ENCODE measurements at places on chromosomes 6 and 20. TPM values are rescaled to one million over a fixed set of nuclear protein-coding genes. Genes with fewer than 3 reads are reported as not detected.

RFX6 gene
- polyA plus RNA-seq, result 5.7 TPM

RPS6KA2 gene
- 6.8 TPM for polyA plus RNA-seq

TBXT gene
- not detected for polyA plus RNA-seq

SDC4 gene
- 31.5 TPM for polyA plus RNA-seq

DNA sequence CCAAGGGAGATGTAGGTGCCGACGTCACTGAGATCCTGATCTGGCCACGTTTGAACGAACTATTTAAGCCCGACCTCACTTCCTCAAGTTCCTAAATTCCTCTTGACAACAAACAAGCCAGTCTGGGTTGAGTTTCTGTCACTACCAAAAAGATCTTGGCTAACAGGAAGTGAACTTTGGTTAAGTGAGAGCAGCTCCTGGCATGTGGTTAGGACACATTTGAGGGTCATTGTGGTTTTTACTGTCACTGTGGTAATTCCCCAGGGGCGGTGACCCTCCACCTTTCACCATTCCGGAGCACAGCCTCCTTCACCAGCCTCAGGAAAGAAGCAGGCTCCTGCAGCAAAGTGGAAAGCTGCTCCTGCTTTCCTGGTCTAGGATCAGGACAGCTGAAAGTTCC lies 43.1 kb upstream of the ZNF831 start:
- no peaks in the 10 kb centered on the region for H3K4me1 ChIP-seq
- no peaks in the 10 kb centered on the region for H3K27me3 ChIP-seq
- no peak overlapping the region for H3K27ac ChIP-seq
- H3K4me3 ChIP-seq, result no peak overlapping the region
- no peaks in the 10 kb centered on the region for H3K36me3 ChIP-seq

DNA sequence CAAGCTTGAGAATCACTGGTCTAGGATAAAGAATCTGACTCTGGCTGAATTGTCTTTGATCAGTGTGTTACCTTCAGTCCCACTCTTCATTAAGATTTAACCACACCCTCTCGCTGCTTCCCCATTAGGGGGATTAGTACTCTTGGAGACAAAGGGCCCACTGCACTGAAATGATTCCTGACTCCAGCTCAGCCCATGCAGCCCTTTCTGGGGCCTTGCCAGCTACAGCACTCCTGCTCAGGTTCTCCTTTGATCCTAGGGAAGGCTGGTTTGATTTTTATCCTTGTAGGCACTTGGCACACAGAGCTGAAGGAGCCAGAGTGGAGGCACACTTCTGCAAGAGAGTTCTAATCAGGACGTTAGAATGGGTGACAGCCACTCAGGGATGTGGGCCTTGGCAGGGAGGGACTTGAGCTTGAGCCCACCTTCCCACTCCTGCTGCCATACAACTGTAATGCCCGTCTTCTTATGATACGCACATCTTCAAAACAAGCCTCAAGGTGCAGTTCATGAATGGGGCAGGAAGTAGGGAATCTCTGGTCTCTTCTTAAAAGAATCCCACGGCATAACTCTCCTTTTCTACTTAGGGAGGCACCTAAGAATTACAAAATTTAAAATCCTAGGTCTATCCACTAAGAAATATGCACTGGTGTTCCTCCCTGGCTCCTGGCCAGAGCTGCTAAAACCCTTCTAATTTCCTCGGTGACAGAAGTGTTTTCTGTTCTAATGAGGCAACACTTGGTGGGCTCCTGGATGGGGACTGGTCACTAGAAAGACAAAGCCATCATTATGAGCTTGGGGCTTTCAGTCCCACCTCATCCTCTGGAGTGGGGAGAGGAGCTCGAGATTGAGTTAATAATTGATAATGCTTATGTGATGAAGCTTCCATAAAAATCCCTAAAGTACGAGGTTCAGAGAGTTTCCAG lies 1.5 kb upstream of the SLA2 start:
- H3K4me3 ChIP-seq, result no peak overlapping the region
- H3K36me3 ChIP-seq, result no peaks in the 10 kb centered on the region
- no peaks in the 10 kb centered on the region for H3K4me1 ChIP-seq

- no peak overlapping the region for H3K4me3 ChIP-seq
- no peak overlapping the region for H3K27ac ChIP-seq
- H3K36me3 ChIP-seq, result no peaks in the 10 kb centered on the region
- no peaks in the 10 kb centered on the region for H3K4me1 ChIP-seq
Observed at GRCh38 chr20:56004007-56004406, 1.3 kb downstream of the CBLN4 start.

- no peaks in the 10 kb centered on the region for H3K4me1 ChIP-seq
- H3K36me3 ChIP-seq, result peaks cover 35% of the 10 kb centered on the region
- no peak overlapping the region for H3K4me3 ChIP-seq
- no peaks in the 10 kb centered on the region for H3K27me3 ChIP-seq
- no peak for DNase-seq
- H3K27ac ChIP-seq, result no peak overlapping the region
Observed at GRCh38 chr6:155215906-155216305, 47.9 kb upstream of the CLDN20 start.

DNA sequence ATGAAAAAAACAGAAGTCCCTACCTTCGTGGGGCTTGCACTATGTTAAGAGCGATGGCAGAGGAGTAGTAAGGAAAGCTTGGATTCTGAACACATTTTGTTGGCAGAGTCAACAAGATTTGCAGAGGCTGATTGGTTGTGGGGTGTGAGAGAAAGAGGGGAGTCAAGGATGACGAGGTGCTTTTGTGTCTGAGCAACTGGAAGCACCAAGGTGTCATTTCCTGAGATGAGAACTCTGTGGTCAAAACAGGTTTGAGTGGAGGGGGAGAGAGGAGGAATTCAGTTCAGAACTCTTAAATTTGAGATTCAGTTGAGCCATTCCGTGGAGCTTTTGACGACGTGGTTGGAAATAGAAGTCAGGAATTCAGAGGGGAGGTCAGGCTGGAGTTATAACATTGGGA lies 3.5 kb downstream of the OCSTAMP start:
- no peaks in the 10 kb centered on the region for H3K36me3 ChIP-seq
- no peak overlapping the region for H3K4me3 ChIP-seq
- no peak for DNase-seq
- H3K27me3 ChIP-seq, result no peaks in the 10 kb centered on the region

GRCh38 chr20:2465100-2465499 lies 5.5 kb downstream of the SNRPB start:
- no peak for DNase-seq
- peaks cover 52% of the 10 kb centered on the region for H3K36me3 ChIP-seq
- no peaks in the 10 kb centered on the region for H3K27me3 ChIP-seq
- no peaks in the 10 kb centered on the region for H3K4me1 ChIP-seq

DNA sequence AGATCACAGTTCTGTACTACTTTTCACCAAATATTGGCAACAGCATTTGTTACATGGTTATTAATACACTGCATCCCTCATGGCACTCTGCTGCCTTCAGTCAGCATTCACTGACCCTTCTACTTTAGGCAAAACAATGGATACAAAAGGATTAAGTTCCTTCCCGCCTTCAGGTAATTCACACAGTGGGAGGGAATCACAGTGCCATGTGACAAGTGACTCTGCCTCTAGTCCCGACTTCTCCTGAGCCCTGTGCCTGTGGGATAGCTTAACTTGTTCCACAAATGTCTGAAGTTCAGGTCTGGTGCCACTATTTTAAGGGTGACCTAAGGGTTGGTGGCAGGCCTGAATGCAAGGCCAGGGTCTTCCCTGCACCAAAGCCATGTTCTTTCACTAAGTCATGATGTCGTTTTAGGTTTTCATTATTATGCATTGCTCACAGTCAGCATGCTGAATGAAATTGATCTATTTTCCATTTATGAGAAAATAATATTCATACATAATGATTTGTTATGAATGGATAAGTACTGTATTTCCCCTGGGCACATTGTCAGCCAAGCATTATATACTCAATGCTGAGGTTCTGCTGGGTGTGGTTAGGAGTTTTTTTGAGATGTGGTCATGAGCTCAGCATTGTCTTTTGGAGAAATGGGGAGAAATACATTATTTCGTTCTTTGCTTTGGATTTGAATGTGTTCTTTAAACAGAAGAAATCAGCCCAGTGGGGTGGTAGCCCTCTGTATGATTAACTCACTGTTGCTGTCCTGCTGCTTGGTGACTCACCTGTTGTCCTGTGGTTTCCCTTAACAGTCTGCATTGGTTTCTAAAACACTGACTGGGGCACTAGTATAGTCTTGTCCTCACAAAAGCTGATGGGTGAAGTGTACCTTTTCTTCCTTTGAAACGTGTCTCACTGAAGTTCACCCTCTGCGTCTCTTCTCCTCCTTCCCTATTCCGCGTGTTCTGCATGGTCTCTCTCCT lies 66.4 kb downstream of the AFDN start:
- H3K4me1 ChIP-seq, result no peaks in the 10 kb centered on the region
- H3K4me3 ChIP-seq, result no peak overlapping the region
- H3K36me3 ChIP-seq, result peaks cover 22% of the 10 kb centered on the region
- DNase-seq, result no peak

GRCh38 chr6:169898788-169899480 lies 147.5 kb downstream of the ERMARD start:
- H3K36me3 ChIP-seq, result no peaks in the 10 kb centered on the region
- no peak for DNase-seq
- no peak overlapping the region for H3K4me3 ChIP-seq
- H3K4me1 ChIP-seq, result no peaks in the 10 kb centered on the region
- no peak overlapping the region for H3K27ac ChIP-seq

DNA sequence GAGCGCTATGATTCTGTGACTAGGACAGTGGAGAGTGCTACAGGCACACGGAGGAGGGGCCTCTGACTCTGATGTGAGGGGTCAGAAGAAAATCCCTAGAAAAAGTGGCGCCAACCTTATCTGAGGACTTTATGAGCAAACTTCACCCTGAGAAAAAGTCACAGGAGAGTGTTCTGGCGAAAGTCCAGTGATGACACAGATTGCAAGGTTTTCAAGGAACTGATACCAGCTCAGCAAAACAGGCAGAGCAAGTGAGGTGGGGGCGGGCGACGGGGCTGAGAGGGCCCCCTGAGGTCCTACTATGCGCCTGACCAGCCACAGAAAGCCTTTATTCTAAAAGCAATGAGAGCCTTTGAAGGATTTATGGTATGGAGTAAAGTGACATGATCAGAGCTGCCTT lies 73.3 kb downstream of the SLC22A23 start:
- H3K4me1 ChIP-seq, result peaks cover 14% of the 10 kb centered on the region
- DNase-seq, result peak; percentile 93
- H3K4me3 ChIP-seq, result no peak overlapping the region
- peak overlapping the region; percentile 60 for H3K27ac ChIP-seq
- no peaks in the 10 kb centered on the region for H3K27me3 ChIP-seq

DNA sequence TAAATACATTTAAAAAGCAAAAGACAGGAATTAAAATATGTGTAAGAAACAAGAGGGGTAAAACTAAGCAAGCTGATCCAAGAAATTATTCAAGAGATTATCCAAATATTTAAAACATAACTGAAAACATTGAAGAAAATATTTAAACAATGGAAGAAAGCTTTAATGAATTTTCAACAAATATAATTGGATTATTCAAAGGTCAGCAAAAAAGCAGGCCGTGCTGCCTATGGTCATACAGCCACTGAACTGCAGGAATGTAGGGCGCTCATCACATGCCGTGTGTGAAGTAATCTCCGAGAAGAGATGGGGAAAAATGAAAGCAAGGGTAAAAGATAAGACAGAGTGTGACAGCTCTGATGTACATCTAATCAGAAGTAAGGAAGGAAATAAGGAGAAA lies 1195.4 kb upstream of the EYS start:
- no peak overlapping the region for H3K27ac ChIP-seq
- DNase-seq, result no peak
- no peaks in the 10 kb centered on the region for H3K27me3 ChIP-seq
- no peaks in the 10 kb centered on the region for H3K4me1 ChIP-seq

All from small intestine (tissue), 16 donors.